ENCODE measurements at places on chromosomes 4 and X. TPM values are rescaled to one million over a fixed set of nuclear protein-coding genes. Genes with fewer than 3 reads are reported as not detected.

DNA sequence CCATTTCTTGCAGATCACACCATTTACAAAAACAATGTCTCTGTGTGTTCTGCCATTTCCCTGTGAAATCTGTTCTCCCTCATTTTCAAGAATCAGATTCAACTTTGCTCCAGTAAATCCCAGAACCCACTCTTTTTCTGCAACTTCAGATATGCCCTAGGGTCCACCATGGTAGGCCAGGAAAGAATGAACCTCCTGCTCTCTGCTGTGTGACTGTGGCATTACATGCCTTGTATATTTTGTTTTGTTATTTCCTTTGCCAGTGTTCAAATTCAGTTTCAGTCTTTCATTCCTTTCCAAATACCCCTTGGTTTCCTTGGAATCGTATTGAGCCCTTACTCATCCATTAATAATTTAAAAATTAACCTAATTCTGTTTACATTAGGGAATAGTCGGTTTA, 290.2 kb upstream of the VCX start:
- DNase-seq: no peak

CLCN4 gene
- 44.0 TPM for total RNA-seq

PDCL2 gene
- not detected for total RNA-seq

DNA sequence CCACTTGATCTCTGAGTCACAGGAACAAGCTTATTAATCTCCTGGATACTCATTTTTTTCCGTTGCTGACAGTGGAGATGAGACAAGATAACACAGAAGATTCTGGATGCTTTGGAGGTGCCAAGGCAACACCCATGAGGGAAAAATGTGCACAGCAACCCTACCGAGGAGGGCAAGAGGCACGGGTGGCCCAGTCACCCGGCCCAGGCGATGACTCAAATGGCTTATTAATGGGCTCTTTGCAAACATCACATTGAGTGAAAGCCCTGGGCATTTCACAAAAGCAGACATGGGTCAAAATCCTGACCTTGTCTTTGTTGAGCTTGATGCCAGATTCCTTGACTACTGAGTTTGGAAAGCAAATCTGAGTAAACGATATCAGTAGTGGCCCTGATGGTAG, 315.1 kb downstream of the STK32B start:
- no peak for DNase-seq

MGAT4D gene
- total RNA-seq: not detected

DNA sequence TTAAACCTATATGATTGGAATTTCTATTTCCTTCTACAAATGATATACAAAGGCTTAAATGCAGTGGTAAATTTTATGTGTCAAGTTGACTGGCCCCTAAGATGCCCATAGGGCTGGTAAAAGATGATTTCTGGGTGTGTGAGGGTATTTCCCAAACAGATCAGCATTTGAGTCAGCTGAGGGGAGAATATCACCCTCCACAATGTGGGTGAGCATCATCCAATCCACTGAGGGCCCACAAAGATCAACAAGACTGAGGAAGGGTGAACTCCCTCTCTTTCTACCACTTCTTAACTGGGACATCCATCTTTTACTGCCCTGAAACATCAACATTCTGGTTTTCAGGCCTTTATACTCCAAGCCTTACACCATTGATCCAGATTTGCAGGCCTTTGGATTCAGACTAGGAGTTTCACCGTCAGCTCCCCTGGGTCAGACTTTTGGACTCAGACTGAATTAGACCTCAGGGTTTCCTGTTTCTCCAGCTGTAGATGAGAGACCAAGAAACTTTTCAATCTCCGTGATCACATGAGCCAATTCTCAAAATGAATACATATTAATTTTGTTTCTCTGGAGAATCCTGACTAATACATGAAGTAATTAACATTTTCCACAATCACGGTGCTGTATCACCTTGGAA, 1020.7 kb upstream of the SLIT2 start:
- DNase-seq: no peak

WDR17 gene
- 60.2 TPM for total RNA-seq

- DNase-seq: no peak
Measured at GRCh38 chrX:31555506-31555905, 483.7 kb upstream of the FTHL17 start.

MAGEA2B gene
- not detected for total RNA-seq

CT47B1 gene
- total RNA-seq: not detected

TBC1D8B gene
- 1.6 TPM for total RNA-seq

GRCh38 chrX:39958850-39959249, 138.9 kb downstream of the BCOR start:
- DNase-seq: no peak

DNA sequence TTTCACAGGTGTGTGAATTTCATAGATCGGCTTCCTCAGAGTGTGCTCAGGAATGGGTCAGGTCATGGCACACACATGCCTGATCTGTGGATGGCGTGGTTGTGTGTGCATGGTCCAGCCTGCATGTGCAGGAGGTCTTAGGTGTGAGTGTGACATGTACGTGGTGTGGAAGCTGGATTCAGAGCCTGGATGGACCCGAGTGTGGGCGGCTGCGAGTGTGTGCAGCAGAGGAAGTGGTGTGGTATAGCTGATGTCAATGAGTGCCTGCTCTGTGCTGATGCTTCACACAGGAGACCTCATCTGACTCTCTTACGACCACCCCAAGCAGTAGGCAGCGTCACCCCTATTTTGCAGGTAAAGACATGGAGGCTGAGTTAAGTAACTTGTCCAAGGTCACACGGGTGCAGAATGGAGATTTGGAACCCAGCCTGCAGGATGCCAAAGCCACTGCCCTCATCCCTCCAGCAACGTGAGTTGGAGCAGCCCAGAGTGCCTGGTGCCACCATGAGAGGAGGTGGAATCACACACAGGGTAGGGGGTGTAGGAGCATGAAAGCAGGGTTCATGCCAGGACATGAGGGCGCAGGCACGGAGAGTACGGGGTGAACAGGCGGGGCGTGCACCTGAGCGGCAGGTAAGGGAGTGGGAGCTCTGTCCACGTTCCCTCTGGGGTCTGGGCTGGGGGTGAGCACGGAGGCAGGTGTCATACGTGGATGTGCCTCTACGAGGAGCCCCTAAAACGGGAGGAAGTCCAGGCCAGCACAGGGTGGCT, 24.2 kb upstream of the C4orf50 start:
- no peak for DNase-seq

DNA sequence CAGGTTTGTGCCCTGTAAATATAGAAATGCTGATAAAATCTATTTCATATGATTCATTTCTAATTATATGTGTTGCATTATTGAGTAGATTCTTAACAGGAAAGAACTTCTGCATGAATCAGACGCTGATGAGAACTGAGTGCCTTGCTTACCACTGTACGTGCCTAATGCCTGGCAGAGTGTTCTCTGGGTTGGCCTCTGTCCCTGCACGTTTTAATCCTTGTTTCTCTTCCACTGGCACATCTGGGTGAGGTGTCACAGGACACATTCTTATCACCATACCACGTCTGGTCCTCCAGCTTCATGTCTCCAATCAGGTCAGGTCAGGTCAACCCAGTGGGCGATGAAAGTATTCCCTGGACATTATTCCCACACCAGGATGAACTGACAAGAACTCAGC, 53.6 kb downstream of the KLF3 start:
- DNase-seq: no peak

DNA sequence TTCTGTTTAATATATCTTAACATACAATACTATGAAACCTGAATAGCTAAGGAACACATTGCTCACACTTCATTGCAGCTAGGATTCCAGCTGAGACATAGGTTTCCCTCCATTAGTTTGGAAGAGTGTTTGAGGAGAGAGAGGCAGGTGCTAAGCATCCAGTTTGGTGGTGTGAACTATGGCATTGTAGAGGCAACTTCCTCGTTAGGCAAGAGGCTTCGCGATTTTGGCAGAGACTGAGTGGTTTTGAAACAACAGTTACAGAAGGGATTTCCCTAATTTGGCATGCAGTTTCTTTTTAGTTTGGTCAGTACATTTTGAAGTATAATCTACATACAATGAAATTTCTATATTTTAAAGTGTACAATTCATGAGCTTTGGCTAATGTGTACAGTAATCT, 117.1 kb upstream of the BMP3 start:
- DNase-seq: no peak

DNA sequence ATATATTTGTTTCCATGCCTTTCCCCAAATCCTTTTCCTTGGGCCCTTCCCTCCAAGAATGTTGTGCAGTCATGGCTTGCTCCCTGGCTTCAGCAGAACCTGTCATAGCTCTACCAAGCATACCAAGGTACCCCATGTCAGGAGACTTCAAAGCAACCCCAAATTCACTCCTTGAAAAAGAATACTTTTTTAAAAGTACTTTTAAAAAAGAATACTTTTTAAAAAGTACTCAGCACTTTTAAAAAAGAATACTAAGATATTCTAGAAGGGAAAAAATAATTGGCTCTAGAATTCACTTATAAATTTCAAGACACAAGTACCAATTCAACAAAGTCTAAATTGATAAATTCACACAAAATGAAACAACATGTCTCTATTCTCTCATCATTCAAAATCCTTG, 76.0 kb downstream of the NR3C2 start:
- no peak for DNase-seq

DNA sequence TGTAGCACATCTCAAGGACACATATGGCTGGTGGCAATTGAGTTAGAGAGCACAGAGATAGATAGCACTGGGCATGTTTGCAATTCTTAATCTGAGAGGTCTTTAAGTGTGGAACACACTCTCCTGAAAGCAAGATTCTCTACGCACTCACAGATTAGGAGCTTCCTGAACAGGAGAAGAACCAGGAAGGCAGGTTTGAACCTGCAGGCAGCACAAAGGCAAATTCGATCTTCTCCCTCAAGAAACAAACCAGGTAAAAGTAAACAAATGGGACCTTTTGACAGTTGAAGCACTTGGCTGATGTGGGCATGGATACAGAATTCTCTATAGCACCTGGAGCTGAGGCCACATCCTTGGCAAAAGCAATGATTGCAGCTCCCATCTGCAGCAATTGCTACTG, 24.3 kb downstream of the HS3ST1 start:
- no peak for DNase-seq

BEX1 gene
- 67.0 TPM for total RNA-seq

- no peak for DNase-seq
Measured at GRCh38 chr4:28179126-28179525, 1318.5 kb downstream of the STIM2 start.

- no peak for DNase-seq
Measured at GRCh38 chr4:6959261-6959660, 49.6 kb downstream of the TBC1D14 start.

GRCh38 chr4:71074452-71075299, 81.2 kb downstream of the DCK start:
- DNase-seq: peak; percentile 73

- DNase-seq: no peak
Measured at GRCh38 chr4:112422644-112423043, 93.3 kb downstream of the NEUROG2 start.

- no peak for DNase-seq
Measured at GRCh38 chr4:183182873-183183725, 84.0 kb downstream of the WWC2 start.

DNA sequence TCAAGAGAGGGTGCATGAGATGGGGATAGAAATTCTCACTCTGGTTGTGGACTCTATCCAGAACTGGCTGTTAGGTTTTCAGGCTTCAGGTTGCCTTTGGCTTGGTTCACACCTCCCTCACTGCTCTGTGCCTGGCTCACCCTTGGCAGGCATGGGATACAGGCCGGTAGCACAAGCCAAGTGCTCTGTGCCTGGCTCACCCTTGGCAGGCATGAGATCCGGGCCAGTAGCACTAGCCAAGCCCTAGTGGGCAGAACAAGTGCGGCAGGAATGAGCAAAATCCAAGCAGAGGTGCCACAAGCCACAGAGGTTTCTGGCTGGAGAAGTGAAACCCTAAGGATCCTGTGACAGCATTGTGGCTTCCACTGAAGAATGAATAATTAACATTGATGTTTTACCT, 1642.3 kb downstream of the C4orf33 start:
- no peak for DNase-seq

- DNase-seq: no peak
Measured at GRCh38 chrX:24424948-24425347, 40.1 kb upstream of the PDK3 start.

DNA sequence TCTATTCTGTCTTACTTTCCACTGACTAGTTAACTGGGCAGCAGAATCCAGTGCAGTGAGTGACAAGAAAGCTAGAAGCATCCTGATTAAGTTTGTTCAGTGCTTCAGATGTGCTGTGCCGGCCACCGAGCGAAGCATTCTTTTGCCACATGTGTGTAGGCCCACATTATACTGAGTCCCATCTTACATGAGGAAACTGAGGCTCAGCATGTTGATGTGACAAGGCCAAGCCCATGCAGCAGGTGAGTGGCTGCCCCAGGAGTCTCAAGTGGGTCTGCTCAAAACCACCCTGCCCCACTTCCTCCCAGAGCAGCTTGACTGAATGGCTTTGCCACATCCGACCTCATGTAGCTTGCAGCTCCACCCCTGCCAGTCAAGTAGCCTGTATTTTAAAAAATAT, 50.5 kb downstream of the RHOH start:
- no peak for DNase-seq

RNF150 gene
- 32.2 TPM for total RNA-seq

DNA sequence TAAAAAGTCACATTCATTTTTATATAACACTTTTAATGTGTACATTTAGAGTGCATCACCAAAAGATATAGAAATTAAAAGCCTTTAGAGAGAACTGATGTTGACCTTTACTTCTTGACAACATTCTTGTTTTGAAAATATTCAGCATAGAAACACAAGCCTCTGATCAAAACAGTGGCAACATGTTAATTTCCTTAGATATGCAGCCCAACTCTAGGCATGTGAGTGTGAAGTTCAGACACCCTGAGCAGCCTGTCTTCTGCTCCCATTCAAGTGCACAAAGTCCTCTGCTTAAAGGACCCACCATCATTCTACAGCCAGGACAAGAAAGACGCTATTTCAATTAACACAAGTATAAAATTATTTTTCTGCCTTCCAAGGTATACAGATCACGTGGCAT, 60.0 kb downstream of the PPP3CA start:
- DNase-seq: no peak

DNA sequence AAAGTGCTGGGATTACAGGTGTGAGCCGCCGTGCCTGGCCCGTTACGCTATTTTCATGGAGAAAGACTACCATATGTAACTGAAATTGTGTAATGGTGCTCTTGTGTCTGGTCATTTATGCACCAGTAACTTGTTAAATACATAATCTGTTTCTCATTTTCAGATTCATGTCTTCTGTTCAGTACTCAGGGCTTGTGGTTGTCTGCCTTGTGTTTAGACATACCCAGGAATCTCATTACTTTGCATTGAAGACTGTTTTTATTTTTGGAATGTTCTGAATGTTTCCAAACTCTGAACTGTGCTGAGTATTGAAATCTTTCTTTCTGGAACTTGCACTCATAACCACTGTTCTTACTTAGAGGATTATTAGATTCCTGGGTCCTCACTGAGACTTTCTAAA, 52.8 kb downstream of the PDLIM5 start:
- DNase-seq: no peak

CISD2 gene
- 22.4 TPM for total RNA-seq

GRCh38 chr4:85829276-85830051, 354.5 kb downstream of the ARHGAP24 start:
- DNase-seq: no peak
